ENCODE measurements at places on chromosomes 3 and 15.

- DNase-seq, result peak; percentile 42
These were observed 10.0 kb upstream of the USP3 start for GRCh38 chr15:63494408-63494807.

GRCh38 chr3:128859630-128860029 lies 19.8 kb upstream of the ACAD9 start:
- no peak for DNase-seq

- no peak for DNase-seq
These were observed 11.7 kb downstream of the CHDH start for GRCh38 chr3:53834429-53835095.

GRCh38 chr3:129016356-129016719 lies 15.2 kb downstream of the EFCC1 start:
- DNase-seq, result peak; percentile 53

DNA sequence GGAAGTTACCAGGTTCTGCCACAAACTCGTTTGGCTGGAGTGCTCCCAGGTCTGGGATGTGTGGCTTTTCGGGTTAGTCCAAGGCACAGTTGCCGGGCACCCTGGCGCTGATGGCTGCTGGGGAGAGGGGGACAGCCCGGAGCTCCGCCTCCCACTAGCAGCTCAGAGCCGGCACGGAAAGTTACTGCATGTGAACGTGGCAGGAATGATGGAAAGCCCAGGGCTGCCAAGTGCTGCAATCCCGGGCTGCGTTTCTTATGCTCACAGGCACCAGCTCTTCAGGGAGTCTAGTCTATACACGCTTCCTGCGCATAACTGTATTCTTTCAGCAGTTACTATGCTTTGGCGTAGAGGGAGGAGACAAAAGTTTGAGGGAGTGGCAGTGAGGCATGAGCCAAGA lies 141.8 kb upstream of the ICE2 start:
- DNase-seq, result no peak

DNA sequence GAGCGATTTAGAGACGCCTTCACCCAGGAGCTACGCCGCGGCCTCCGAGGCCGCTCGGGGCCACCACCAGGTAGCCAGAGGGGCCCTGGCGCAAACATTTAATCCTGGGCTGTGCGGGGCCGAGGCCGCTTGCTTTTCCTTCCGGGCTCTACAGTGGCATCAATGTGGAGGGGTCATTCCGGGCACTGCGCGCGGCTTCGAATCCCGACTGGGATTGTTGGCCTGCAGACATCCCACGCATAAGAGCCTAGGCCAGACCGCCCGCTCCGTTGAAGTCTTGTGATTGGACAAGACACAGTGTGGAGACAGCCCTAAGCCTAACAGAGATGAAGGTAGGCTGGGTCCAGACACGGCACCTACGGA lies 568 bp upstream of the NCBP2 start:
- no peak for DNase-seq

- no peak for DNase-seq
These were observed 53.7 kb downstream of the PDIA5 start for GRCh38 chr3:123120573-123120972.

DNA sequence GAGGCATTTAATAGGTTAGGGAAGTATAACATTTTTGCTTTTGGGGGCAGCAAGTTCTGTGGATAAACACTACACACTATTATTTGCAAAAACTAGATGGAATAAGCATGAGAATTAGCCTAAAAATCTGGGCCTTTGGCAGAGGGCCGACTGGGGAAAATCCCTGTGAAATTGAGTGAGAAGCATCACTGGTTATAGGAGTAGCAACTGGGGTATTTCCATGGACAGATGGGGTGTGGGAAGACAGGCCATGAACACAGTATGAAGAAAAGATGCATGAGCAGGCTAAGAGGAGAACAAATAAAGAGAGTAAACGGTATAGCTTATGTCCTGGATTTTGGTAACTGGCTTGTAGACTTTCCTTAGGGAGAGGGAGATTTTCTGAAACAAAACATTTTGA lies 32.9 kb upstream of the CSPG5 start:
- no peak for DNase-seq

DNA sequence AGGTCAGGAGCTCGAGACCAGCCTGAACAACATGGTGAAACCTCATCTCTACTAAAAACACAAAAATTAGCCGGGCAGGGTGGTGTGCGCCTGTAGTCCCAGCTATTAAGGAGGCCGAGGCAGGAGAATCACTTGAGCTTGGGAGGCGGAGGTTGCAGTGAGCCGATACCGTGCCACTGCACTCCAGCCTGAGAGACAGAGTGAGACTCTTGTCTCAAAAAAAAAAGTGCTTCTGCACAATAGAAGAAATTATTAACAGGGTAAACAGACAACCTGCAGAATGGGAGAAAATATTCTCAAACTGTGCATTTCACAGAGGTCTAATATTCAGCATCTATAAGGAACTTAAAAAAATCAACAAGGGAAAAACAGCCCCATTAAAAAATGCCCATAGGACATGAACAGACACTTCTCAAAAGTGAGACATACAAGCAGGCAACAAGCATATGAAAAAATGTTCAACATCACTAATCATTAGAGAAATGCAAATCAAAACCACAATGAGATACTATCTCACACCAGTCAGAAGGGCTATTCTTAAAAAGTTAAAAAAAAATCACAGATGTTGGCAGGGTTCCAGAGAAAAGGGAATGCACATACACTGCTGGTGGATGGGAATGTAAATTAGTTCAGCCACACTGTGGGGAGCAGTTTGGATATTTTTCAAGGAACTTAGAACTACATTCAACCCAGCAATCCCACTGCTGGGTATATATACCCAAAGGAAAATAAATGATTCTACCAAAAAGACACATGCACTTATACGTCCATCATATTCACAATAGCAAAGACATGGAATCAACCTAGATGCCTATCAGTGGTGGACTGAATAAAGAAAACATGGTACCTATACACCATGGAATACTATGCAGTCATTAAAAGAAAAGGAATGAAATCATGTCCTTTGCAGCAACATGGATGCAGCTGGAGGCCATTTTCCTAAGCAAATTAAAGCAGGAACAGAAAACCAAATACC lies 75.5 kb downstream of the MSL2 start:
- no peak for DNase-seq

DNA sequence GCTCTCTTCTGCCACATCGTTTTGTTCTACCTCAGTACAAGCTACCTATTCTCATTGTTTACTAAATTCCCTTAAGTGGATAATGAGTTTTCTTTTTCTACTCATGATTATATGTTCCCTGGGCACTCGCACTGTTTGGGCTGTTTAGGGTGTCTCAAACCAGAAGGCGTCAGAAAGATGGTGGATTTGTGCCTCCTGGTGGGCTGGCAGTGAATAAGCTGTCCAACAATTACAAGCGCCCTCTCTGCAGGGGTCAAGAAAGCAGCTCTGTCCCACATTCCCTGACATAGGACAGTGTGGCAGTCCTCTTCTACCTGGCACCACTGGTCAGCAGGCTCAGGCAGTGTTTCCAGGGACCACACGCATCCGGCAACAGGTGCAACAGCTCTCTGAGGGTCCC lies 173.4 kb upstream of the PPP2R3A start:
- no peak for DNase-seq
